ENCODE measurements at places on chromosomes 1 and 21.

DNA sequence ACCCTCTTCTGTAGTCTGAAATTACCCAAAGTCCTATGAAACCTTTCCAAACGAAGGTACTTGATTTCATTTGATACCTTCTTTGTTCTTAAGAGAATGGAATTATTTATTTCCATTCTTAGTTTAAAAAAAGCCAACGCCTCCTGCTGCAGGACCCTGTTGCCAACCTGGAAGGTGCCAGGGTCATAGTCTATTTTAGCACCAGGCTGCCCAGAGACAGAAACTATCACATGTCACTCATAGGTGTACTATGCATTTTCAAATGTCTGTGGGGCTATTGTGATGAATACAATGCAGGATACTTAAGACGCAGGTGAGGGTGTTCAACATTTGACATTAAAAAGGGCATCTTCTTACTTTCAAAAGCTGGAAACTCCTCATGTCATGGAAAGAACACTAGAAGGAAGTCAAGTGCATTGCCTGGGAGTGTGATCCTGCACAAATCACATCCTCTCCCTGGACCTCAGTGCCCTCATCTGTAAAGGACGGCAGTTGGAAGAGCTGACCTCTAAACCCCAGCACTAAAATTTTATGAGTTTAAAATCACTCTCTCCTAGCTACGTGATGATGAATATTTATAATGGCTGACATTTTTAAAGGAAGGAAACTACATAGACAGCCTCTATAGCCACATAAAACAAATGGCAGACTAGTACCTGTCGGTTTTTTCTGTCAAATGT is 107.3 kb upstream of the SYT6 start:
- no peak for DNase-seq

DNA sequence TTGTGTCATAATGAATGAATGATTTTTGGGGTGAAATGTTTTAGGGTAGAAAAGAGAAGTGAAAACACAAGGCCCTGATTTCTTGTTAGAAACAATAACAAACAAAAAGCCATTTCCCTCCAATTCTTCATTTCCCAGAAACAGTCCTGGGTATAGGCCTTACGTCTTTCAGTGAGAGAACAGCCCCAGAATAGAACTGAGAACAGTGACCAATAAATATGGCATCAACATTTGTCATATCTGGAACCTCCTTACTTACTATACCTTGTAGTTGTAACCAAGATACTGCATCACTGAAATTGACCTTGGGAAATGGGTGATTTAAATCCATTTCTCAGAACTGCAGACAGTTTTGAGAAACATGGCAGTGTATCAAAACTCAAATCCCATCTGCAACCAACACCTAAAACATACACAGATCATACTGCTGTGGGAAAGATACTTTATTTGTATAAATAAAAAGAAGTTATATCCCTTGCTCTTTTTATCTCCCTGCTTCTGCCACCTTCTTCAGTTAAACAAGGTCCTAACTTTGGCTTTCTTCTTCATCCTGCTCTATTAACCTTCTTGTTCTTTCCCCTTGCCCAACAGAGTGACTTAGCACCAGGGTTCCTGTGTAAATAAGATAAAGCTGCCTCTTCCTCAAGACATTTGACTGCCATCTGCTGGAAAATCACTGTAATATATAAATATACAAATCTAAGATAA is 19.5 kb downstream of the XKR8 start:
- no peak for DNase-seq

DNA sequence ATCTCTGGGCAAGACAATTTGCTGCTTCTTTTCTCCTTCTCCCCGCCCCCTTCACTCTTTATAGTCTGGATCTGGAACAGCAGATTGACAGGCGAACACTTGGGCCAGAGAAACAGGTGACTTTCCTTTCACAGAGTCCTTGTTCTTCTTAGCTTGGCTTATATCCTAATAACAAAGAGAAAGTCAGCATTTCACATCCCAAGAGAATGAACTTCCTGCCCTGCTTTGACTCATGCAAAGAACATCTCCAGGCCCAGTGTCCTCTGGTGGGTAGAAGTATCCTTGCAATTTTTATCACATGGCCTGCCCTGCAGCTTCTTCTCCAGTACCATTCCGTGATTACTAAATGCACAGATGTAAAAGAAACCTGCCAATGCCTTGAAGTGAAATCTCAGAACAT is 764.4 kb downstream of the ADGRL2 start:
- DNase-seq, result no peak

- no peak for DNase-seq
Observed at GRCh38 chr1:13701271-13701640, 1.3 kb downstream of the PRDM2 start.

- DNase-seq, result no peak
Observed at GRCh38 chr1:109281680-109282496, 1.1 kb downstream of the PSRC1 start.

DNA sequence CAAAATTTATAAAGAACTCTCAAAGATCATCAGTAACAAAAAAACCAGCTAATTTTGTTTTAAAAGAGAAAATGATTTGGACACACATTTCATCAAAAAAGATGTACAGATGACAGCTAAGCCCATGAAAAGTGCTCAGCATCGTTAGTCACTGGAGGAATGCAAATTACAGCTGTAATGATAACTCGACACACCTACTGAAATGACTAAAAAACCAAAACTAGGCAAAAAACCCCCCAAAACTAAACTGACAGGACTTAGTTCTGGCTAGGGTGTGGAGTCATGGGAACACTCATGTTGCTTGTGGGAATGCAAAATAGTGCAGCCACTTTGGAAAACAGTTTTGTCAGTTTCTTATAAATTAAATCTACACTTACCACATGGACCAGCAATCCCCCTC is 59.5 kb downstream of the CNIH3 start:
- no peak for DNase-seq

DNA sequence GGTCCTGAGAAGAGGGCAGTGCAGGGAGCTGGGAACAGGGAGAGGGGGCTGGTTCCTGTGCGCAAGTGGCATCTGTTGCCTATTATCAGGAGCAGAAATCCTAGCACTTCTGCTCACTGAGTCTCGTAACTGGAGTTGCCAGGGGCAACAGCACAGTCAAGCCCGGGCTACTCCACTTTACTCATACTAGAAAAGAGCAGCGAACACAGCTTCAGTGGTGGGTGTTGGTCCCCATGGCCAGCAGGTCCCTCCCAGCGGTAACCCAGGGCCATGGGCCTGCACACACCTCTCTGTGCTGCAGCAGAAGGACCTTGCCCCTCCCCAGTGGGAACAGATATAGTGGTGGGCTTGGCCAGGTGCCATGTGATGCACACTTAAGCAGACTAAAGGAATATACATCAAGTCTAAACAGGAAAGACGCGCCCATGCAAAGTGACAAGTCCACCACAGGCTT is 8.5 kb downstream of the PYCR2 start:
- no peak for DNase-seq

DNA sequence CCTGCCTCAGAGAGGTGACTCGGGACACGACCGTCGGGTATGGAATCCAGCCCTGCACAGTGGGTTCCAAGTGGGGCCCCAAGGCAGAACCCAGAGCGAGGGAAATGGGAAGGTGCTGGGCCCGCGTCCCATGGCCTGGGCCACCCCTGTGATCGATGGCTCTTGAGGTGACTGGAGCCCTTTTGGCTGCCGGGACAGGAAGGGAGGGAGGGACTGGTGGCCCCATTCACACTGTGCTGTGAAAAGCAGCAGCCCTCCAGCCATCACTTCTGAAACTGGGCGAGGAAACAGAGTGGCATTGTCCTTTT is 110.4 kb upstream of the IFFO2 start:
- no peak for DNase-seq

- DNase-seq, result no peak
Observed at GRCh38 chr1:205681364-205681763, 1.1 kb upstream of the SLC45A3 start.

GRCh38 chr1:189538271-189538670 is 939.4 kb downstream of the BRINP3 start:
- DNase-seq, result no peak

- no peak for DNase-seq
Observed at GRCh38 chr1:156773607-156774006, 6.3 kb downstream of the PRCC start.

- no peak for DNase-seq
Observed at GRCh38 chr1:87231703-87232367, 96.8 kb upstream of the LMO4 start.

DNA sequence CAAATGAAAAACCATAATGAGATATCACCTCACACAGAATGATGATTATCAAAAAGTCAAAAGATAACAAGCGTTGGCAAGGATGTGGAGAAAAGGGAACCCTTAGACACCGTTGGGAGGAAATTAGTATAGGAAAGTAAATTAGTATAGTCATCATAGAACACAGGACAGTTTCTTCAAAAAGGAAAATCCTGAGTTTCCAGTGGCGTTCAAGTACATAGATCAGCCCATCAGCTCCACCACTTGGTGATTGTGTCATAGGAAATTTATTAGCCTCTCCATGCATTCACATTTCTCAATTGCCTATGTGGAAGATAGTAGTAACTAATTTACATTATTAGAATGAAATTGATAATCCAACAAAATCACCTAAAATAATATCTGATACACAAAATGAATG is 20.8 kb upstream of the GBP2 start:
- DNase-seq, result no peak

DNA sequence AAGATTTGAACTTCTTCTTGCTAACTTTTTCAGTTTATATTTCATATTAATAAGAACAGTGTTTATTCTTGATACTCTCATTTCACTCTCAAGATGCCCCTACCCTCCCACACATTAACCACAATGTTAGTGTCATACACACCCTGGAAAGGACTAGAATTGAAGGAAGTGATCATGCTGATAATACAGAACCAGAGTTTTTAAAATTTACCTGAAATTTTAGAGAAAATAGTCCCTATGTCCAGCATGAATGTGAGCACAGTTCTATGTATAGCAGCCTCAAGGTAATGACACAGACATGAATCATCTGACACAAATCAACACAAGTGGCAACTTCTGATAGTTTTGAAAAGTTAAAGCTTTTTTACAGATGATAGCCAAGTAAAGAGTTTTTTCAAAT is 26.0 kb downstream of the RGS1 start:
- no peak for DNase-seq

DNA sequence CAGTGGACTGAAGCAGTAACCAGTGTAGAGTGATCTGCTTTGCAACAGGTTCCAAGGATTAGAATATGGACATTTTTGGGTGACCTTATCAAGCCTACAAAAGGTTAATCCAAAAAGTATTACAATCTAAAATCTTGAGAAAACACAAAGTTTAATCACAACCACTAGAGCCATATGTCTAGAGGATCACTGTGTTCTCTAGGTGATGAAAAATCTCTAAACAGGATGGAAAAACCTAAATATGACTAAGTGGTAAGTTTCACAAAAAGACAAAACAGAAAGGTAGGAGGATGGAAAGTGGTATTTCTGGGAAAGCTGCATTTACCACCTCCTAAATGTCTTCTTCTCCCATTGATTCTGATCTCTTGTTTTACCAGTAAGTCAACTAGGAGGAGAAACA is 411.1 kb upstream of the CXADR start:
- no peak for DNase-seq

GRCh38 chr1:56065729-56066128 is 513.6 kb downstream of the PLPP3 start:
- no peak for DNase-seq

- peak; percentile 63 for DNase-seq
Observed at GRCh38 chr21:17611414-17612022, 1.2 kb downstream of the BTG3 start.

GRCh38 chr1:202811296-202812175 is 782 bp downstream of the PCAT6 start:
- DNase-seq, result no peak

DNA sequence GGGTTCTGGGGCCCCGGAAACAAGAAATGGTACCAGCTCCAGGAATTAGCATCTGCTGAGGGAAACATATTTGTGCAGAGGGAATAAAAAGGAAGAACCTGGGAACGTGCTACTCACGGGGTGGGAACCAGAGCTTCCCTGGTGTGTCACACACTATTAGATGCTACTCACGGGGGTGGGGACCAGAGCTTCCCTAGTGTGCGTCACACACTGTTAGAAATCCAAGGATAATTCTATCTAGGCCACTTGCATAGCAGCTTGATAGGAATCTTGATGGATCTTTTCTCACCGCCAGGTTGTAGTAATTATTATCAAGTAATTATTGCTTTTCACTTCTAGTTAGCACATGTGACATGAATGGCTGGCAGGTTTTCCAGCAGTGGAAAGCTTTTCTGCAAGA is 54.5 kb upstream of the SCCPDH start:
- no peak for DNase-seq

- DNase-seq, result no peak
Observed at GRCh38 chr1:67162954-67163353, 3.3 kb upstream of the IL23R start.

DNA sequence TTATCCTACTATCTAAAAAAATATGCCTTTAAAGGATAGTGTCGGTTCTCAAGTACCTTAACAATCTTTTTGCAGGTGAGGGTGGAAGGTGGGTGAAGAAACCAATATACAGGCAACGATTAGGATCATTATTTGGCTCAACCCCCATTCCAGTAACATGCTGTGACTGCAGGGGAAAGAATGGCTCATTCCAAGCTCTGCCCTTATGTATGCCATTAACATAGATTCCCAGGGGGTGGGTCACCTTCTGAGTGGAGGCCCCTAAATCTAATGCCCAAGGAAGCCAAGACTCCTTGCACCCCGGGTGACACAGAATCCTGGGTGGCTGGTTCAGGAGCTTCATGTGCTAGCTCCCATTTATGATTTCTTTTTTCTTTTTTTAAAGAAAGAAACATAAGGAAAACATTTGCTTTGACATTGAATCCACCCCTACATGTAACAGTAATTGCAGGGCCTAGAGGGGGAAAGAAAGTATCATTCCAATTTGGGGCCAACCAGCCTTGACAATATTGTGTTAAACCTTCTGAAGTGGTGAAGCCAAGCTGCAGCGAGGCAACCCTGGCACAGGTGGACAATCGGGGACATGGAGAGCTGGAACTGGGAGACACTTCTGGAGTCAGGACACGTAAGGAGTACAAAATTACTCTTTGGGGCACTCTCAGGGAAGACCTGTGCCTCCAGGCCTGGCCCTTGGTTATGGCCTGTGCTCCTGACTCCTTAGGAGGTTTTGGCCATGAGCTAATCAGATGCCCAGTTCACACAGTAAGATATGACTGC is 200.3 kb downstream of the PBX1 start:
- DNase-seq, result no peak

GRCh38 chr1:12597792-12598191 is 20.2 kb downstream of the DHRS3 start:
- DNase-seq, result no peak

DNA sequence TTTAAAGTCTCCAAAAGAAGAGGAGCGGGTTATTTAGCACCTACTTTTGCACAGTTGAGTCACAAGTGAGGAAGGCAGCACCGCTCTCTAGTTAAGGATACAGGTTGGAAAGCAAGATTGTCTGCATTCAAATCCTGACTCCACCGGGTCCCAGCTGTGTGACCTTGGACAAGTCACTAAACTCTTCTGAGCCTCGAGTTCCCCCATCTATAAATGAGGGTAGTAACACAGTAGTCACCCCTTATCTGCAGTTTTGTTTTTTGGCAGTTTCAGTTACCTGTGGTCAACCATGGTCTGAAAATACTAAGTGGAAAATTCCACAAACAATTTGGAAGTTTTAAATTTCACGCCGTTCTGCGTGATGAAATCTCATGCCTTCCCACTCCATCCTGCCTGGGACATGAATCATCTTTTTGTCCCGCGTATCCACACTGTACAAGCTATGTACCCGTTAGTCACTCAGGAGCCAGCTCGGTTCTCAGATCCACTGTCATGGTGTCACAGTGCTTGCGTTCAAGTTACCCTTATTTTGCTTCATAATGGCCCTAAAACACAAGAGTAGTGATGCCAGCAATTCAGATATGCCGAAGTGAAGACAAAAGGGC is 49.4 kb downstream of the CAPZB start:
- no peak for DNase-seq
